CD8-positive, alpha-beta memory T cell (primary cell): ENCODE measurements at places on chromosomes 11 and 22. TPM values are rescaled to one million over a fixed set of nuclear protein-coding genes. Genes with fewer than 3 reads are reported as not detected.

GRCh38 chr11:72802822-72803221, 9.0 kb upstream of the STARD10 start:
- DNase-seq = no peak
- no peak overlapping the region for H3K4me3 ChIP-seq
- H3K4me1 ChIP-seq = no peaks in the 10 kb centered on the region
- no peak overlapping the region for H3K27ac ChIP-seq

- peaks cover 17% of the 10 kb centered on the region for H3K4me1 ChIP-seq
- no peaks in the 10 kb centered on the region for H3K36me3 ChIP-seq
- H3K27me3 ChIP-seq = no peaks in the 10 kb centered on the region
- DNase-seq = no peak
- peak overlapping the region; percentile 51 for H3K27ac ChIP-seq
- H3K4me3 ChIP-seq = no peak overlapping the region
These were observed 81.9 kb upstream of the PICALM start for GRCh38 chr11:86150847-86151173.

- no peak overlapping the region for H3K27ac ChIP-seq
- H3K4me3 ChIP-seq = no peak overlapping the region
- no peak for DNase-seq
- H3K27me3 ChIP-seq = no peaks in the 10 kb centered on the region
- no peaks in the 10 kb centered on the region for H3K36me3 ChIP-seq
These were observed 9.6 kb upstream of the SYT8 start for GRCh38 chr11:1825039-1825740.

DNA sequence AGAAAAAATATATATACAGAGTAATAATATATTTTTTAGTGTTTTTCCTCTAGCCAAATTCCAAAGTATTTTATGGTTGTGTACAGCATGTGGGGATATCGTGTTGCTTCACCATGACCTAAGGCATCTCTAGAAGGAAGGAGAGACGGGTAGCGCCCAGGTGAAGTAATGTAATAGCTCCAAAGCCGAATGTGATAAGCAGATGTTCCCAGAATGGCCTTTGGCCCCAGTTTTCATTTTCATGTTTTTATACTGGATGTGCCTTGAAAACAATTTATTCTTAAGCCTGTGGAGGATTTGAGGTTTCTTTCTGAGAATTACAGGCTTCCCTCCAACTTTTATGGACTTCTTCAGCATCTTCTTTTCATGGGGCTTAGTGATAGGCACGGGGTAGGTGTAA, 587.9 kb upstream of the KIRREL3 start:
- no peaks in the 10 kb centered on the region for H3K27me3 ChIP-seq
- H3K27ac ChIP-seq = no peak overlapping the region
- DNase-seq = no peak
- no peaks in the 10 kb centered on the region for H3K4me1 ChIP-seq
- no peak overlapping the region for H3K4me3 ChIP-seq
- no peaks in the 10 kb centered on the region for H3K36me3 ChIP-seq

MPZL3 gene
- total RNA-seq = 119 TPM

TPP1 gene
- total RNA-seq = 61.6 TPM

DNA sequence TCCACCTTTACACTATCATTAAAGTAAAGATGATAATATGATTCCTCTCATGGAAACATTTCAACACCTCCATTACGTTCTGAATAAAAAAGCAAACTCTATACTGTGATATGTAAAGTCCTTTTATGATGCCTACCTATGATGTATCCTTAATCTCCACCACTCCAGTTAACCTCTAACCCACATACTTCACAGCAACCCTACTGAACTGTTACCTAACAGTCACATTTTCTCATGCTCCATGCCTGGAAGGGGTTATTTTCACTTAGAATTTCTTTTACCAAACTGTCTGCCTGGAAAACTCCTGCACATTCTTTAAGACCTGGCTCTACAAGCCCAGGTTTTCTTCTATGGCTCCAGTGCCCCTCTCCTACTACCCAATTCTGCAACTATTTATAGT, 129.1 kb downstream of the FCHSD2 start:
- H3K27me3 ChIP-seq = no peaks in the 10 kb centered on the region
- no peak overlapping the region for H3K27ac ChIP-seq
- H3K36me3 ChIP-seq = no peaks in the 10 kb centered on the region
- H3K4me1 ChIP-seq = no peaks in the 10 kb centered on the region
- DNase-seq = no peak

CDON gene
- total RNA-seq = 2.0 TPM

GRCh38 chr11:1772270-1773130, 8.8 kb upstream of the CTSD start:
- H3K4me1 ChIP-seq = peaks cover 11% of the 10 kb centered on the region
- no peak overlapping the region for H3K4me3 ChIP-seq
- H3K27me3 ChIP-seq = no peaks in the 10 kb centered on the region
- no peak overlapping the region for H3K27ac ChIP-seq
- no peaks in the 10 kb centered on the region for H3K36me3 ChIP-seq
- no peak for DNase-seq

POLR2L gene
- total RNA-seq = 182 TPM

APOA5 gene
- not detected for total RNA-seq

- no peak overlapping the region for H3K4me3 ChIP-seq
- no peaks in the 10 kb centered on the region for H3K36me3 ChIP-seq
- DNase-seq = no peak
- no peak overlapping the region for H3K27ac ChIP-seq
- no peaks in the 10 kb centered on the region for H3K4me1 ChIP-seq
These were observed 550.7 kb downstream of the MN1 start for GRCh38 chr22:27250886-27251285.

FJX1 gene
- total RNA-seq = 0.26 TPM

GRCh38 chr11:47177229-47177845, 658 bp upstream of the ARFGAP2 start:
- H3K27ac ChIP-seq = peak overlapping the region; percentile 82
- H3K4me3 ChIP-seq = peak overlapping the region; percentile 89
- H3K36me3 ChIP-seq = peaks cover 22% of the 10 kb centered on the region

DNA sequence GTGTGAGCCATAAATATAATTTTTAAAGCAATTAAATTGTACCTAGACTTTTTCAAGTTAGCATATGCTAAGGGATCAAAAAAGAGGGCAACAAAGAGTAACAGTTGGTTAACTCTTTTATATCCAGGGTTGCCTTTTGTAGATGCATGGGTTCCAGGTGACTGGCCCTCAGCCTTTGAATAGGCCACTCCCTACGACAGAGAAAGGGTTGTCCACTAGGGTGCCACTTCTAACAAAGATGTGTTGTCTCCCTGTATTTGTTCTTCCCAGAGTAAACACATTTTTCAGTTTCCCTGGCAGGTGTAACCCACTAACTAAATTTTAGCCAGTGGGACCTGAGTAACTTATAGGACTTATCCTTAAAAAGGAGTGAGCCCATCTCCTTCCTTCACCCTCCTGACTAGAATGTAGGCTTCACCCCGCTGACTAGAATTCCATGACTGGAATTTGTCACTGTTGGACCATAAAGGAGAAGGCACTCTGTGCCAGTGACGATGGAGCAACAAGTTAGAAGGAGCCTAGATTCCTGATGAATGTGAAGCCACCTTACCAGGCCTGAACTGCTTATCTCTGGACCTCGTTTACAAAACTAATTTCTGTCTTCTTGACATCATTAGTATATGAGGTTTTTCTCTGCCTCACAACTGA, 16.6 kb downstream of the TUG1 start:
- H3K36me3 ChIP-seq = no peaks in the 10 kb centered on the region
- H3K4me1 ChIP-seq = no peaks in the 10 kb centered on the region
- H3K27ac ChIP-seq = no peak overlapping the region
- H3K4me3 ChIP-seq = no peak overlapping the region
- DNase-seq = no peak

DNA sequence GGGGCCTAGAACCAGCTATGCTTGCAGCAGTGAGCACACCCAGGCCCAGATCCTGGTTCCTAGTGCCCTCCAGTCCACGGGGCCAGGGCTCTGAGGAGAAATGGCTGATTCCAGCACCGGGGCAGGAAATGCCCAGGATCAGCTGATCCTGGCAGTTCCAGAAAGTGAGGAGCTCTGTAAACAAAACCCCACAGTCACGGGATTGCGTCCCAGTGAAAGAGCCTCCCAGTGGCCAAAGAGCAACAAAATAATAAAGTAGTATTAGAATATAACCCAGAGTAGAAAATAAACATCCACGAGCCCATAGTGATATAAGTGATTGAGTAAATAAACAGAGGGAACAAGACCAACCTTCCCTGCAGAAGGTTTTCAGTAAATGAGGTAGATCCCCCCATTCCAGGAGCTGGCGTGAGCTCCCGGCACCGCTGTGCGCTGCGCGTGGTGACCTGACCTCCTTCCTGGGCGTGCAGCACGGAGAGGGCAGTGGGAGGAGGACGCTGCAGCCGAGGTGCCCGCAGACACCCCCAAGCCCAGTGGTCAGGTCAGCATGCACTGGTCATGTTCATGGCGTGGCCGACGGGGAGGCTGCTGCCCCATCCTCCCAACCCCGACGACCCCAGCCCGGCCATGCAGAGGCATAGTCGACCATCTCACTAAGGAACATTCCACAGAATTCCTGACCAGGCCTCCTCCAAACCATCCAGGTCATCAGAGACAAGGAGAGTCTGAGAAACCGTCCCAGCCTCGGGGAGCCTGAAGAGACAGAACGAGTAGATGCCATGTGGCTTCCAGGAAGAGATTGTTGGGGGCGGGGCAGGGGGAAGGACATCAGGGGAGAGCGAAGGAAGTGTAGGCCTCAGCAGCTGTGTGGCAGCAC, 19.8 kb downstream of the PTDSS2 start:
- H3K4me3 ChIP-seq = no peak overlapping the region
- no peaks in the 10 kb centered on the region for H3K27me3 ChIP-seq
- DNase-seq = no peak
- H3K27ac ChIP-seq = no peak overlapping the region

- no peaks in the 10 kb centered on the region for H3K27me3 ChIP-seq
- H3K27ac ChIP-seq = no peak overlapping the region
- no peak overlapping the region for H3K4me3 ChIP-seq
- no peak for DNase-seq
These were observed 72.2 kb upstream of the BID start for GRCh38 chr22:17846326-17846992.

LPXN gene
- 168 TPM for total RNA-seq

DNA sequence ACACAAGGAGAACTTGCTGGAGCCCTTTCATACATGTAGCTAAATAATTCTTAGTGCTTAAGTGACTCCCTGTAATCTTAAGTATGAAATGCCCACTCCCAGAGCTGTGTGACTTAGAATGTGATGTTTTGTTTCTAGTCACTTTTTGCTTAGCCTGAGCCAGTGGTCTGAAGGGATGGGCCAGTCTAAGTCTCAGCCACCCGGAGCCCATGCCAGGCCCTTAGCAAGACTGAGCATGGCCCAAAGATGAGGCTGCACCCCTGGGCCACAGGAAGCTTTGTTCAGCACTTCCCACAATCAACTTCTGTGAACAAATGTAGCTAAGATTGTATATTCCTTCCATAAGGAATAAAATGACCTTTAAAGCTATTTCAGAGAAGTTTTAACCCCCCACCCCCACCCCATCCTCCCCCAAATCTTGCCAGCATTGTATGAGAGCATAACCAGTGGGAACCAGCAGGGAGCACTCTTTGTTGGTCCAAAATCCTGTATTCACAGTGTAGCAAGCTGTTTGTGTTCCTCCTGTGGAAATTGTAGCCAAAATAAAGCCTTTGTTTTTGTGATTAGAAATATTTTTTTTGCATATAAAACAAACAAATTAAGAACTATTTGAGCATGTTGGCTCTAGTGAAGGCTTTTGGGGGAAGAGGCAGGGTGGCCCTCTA, 73.8 kb upstream of the GAL start:
- H3K36me3 ChIP-seq = peaks cover 87% of the 10 kb centered on the region
- no peak overlapping the region for H3K4me3 ChIP-seq
- no peak overlapping the region for H3K27ac ChIP-seq
- no peaks in the 10 kb centered on the region for H3K4me1 ChIP-seq

OR2D3 gene
- not detected for total RNA-seq

DNA sequence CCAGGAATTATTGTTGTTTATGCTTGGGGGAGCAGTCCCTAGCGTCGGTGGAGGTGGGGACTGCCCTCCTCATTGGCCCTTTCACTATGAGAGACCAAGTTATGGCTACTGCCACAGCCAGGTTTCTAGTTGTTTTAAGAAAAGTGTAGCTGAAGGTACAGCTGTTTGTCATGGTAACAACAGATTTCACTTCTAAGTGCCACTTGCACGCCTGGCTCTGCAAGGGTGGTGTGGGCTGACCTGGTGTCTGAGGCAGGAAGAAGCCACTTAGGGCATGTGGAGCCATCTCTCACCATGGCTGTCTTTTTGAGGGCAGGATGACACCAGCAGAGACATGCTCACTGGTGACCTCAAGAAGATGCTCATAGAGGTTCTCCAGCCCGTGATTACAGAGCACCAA, 46.3 kb upstream of the MPEG1 start:
- H3K4me3 ChIP-seq = no peak overlapping the region
- no peaks in the 10 kb centered on the region for H3K36me3 ChIP-seq
- no peaks in the 10 kb centered on the region for H3K4me1 ChIP-seq
- no peak for DNase-seq
- no peak overlapping the region for H3K27ac ChIP-seq

TTC36 gene
- 0.59 TPM for total RNA-seq

DDT gene
- total RNA-seq = 88.2 TPM

SCGB1C1 gene
- not detected for total RNA-seq

DNA sequence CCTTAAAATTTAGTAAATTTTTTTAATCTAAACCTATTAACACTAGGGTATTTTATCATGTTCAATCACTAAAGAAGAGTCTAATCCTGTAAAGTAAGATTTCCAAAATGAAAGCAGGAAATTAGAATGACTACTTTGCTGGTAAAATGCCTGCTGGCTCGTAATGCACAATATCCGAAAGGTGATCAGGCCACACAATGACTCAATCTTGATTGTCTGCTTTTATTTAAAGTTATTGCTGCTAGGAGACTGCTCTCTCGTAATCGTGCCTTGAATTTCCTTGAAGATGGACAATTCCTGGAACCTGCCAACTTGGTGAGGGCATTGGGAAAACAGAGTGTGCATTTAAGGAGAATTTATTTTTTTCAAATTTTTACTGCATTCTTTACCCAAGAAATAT, 1786.5 kb upstream of the RAG2 start:
- no peak overlapping the region for H3K27ac ChIP-seq
- H3K36me3 ChIP-seq = no peaks in the 10 kb centered on the region
- no peaks in the 10 kb centered on the region for H3K27me3 ChIP-seq
- H3K4me1 ChIP-seq = no peaks in the 10 kb centered on the region
